Spleen (tissue), 13 donors: ENCODE measurements at places on chromosomes 4 and X.

- no peak for DNase-seq
Measured at GRCh38 chrX:70039758-70040157, 10.0 kb downstream of the AWAT2 start.

DNA sequence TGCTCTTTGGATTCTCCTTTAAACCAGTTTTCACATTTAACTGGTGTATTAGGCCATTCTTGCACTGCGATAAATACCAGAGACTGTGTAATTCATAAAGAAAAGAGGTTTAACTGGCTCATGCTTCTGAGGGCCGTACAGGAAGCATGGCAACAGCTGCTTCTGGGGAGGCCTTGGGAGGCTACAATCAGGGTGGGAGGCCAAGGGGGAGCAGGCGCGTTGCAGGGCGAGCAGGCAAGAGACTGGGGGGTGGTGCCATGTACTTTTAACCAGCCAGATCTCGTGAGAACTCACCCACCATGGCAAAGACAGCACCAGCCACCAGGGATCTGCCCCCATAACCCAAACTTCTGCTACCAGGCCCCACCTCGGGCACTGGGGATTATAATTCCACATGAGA, 38.1 kb downstream of the RNF212 start:
- no peak for DNase-seq

- no peak for DNase-seq
Measured at GRCh38 chr4:109826719-109827118, 1.1 kb upstream of the RRH start.

GRCh38 chr4:186726426-186727168, 2.9 kb upstream of the FAT1 start:
- no peak for DNase-seq

- DNase-seq = no peak
Measured at GRCh38 chrX:110000847-110001713, 1.8 kb upstream of the TMEM164 start.

- DNase-seq = no peak
Measured at GRCh38 chr4:108559068-108559793, 61.1 kb upstream of the RPL34 start.

DNA sequence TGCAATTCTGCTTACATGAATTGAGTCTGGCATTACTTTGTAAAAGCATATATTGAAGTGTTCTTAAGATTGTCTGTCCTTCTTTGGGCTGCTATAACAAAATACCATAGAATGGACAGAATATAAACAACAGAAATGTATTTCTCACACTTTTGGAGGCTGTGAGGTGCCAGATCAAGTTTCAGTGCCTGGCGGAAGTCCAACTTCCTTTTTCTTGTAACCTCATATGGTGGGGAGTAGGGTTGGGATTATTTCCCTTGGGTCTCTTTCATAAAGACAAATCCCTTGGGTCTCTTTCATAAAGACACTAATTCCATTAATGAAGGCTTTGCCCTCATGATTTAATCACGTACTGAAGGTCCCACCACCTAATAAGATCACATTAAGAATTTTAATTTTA, 199.3 kb upstream of the GRID2 start:
- DNase-seq = no peak

DNA sequence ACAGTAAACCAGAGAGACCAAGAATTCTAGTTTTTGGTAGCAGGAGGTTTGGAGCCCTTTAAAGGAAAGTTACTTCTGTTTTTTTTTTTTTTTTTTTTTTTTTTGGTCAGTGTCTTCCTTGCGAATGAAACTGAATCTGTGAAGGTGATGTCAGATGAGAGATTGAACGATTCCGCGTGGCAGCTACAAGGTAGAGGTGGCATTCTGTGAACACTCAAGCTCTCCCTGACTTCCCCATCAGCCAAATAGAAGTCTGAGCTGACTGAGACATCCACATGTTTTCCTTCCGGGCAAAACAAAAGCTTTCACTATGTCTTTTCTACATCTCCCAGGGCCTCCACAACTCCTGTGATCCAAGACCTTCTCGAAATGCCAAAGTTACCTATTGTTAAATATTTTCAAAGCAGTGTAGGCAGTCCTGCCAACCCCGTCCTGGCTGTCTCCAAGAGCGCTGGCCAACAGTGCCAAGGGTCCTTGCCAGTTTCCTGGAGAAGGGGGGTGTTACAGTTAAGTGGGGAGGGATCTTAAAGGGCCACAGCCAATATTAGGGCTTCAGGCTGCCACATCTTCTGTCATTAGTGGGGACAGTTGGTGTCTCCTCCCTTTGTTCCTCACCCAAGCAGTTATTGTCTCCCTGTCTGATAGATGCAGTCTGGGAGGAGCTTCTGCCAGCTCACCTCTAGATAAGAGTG, 102.9 kb upstream of the SLC34A2 start:
- DNase-seq = no peak

GRCh38 chr4:123848606-123849005, 452.0 kb downstream of the SPRY1 start:
- DNase-seq = no peak

DNA sequence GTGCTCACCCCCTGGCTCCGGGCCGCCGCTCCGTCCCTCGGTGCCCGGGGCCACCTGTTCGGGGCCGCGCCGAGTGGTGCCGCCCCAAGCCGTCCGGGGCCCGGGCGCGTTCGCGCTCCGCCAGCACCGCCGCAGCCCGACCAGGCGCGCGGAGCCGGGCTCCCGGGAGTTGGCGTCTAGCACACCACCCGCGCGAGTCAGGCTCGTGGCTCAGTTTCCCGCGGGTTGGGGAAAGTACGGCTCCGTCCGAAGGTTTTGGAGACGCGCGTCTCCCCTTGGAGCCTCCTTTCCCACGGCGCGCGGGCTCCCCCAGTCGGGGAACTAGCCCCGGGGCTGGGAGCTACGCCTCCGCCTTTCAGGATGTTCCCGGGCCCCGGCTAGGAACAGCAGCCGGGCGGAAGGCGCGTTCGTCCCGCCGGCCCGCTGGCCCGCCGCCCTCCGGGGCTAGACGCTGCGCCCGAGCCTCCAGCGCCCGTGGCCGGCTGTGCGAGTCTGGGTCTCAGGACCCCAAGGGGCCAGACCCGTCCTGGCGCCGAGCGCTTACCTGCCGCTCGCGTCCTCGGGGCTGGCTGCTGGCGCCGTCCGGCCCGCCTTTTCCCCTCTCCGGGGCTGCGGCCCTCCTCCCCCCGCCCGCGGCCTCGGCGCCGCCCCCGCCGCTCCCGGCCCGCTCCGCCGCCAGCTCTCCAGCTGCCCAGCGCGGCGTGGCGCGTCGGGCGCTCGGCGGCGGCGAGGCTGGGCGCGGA, at the start of gene ADGRG2:
ADGRG2 (minus strand) TSS at position 571 of the 743 bp plus-strand sequence. CDS start 53,634 bp downstream, outside the sequence.
- DNase-seq = no peak

GRCh38 chrX:576904-577560, 53.6 kb upstream of the SHOX start:
- DNase-seq = no peak

DNA sequence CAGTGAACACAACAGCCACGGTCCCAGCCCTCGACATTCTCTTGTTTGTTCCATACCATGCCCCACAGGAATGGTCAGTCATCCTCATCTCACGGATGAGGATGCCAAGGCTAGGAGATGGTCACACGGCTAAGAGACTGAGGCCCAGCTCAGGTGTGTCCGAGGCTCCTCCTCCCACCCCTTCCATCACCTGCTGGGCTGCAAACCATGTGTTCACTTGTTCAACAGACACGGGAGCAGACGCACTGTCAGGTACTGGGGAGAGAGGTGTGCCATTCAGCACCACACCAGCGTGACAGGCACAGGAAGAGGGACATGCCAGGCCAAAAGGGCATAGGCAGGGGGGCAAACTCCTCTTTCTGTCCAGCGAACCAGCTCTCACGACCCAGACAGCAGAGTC, 45.9 kb downstream of the ABLIM2 start:
- no peak for DNase-seq

DNA sequence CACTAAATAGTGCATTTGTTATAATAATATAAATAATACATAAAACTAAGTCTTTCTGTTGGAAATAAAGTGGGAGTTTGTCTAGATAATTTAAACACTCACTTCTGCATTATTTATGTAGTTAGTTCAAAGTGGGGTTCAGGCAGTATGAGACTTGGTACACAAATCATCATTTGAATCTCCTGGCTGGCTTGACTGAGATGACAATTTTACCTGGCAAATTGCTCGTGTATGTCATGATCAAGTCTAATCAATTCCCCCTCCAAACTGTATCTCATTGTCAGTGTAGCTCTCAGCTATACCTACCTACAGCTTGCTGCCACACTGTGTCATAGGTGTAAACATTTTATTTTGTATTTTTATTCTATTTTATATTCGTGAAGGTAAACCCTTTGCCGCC, 563.4 kb upstream of the TENM3 start:
- no peak for DNase-seq

DNA sequence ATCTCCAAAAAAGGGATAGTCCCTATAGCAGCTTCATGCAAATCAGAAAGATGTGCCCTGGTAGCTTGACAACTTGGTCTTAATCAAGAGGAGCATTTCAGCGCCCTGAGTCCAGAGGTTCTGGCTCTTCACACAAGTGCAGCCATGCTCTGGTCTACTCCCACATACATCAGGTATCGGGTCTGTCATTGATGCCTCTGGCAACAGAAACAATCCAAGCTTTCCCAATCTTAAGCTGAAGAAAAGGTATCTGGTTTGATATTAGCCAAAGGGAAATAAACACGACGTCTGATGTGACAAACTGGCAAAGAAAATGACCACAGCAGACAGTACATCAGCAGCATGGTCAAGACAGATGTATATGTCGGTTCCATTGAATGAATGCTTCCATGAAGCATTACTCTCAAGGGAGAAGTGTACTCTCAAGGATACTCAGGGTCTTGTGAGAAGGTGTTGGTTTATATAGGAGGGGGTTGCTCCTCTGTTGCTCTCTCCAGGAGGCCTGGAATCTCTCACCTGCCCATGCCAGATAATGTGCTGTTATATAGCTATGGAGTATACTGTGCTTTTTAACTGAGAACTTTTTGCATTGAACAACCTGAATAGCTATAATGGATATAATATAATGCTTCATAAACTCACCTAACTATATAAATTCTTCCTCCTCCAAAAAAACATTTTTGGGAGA, 879.6 kb upstream of the PCDH10 start:
- no peak for DNase-seq

- no peak for DNase-seq
Measured at GRCh38 chr4:6216588-6216987, 16.2 kb upstream of the JAKMIP1 start.

DNA sequence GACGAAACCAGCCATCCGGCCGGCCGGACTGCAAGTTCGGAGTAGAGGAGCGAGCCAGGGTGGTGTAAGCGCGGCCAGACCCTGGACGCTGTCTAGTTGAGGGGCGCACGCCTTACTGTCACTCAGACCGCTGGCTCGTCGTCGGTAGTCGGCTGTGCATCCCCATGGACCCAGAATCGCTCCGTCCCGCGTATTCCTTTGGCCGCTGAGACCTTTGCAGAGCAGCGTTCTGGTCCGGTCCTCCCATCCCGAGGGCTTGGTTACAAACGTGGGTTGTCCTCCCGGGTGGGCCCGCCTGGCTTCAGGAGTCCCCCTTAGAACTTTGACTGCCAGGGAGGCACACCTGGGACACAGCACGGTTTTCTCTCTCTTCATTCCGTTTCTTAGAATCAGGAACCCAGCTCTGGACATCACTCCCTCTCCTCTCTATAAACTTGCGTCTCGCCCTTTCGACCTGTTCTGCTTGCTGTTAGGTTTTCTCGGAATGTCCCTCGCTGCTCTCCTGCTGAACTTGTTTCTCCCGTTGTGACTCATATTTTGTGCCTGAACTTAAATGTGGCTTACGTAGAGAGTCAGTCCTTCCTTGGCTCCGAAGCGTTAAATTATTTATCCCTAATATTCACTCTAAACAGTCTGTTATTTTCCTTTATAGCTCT, 672 bp downstream of the PGM2 start:
- no peak for DNase-seq

- no peak for DNase-seq
Measured at GRCh38 chr4:147488556-147488955, 7.7 kb downstream of the EDNRA start.
